Activated CD8-positive, alpha-beta T cell treated with anti-CD3 and anti-CD28 coated beads for 36 hours (primary cell): ENCODE measurements at places on chromosomes 7 and 10.

DNA sequence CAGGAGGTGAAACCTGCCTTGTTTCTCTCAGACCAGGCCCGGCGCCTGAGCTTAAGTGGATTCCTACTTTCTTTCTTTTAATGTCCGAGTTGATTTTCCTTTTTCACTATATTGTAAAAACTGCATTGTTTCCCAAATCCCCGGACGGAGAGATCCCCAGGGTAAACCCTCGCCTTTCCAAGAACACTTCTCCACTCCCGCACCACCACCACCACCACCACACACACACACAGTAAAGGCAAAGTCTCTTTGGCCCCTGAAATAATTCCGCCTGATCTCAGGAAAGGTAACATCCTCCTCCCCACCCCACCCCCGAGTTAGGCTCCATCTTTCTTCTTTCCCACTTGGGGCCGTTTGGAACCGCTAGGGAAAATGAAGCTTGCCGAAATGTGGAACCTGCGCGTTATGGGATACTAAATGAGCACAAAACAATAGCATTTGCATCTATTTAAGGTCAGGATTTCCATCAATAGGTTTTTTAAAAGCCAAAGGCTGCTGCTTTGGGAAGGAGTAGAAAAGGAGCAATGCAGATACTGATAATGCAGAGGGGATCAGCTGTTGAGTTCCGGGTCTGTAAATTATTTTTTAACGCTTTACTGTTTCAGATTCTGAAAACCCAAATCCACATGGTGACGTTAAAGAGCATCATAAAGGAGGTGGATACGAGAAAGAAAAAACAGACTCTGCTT, 2.5 kb downstream of the HPSE2 start:
- DNase-seq = no peak

DNA sequence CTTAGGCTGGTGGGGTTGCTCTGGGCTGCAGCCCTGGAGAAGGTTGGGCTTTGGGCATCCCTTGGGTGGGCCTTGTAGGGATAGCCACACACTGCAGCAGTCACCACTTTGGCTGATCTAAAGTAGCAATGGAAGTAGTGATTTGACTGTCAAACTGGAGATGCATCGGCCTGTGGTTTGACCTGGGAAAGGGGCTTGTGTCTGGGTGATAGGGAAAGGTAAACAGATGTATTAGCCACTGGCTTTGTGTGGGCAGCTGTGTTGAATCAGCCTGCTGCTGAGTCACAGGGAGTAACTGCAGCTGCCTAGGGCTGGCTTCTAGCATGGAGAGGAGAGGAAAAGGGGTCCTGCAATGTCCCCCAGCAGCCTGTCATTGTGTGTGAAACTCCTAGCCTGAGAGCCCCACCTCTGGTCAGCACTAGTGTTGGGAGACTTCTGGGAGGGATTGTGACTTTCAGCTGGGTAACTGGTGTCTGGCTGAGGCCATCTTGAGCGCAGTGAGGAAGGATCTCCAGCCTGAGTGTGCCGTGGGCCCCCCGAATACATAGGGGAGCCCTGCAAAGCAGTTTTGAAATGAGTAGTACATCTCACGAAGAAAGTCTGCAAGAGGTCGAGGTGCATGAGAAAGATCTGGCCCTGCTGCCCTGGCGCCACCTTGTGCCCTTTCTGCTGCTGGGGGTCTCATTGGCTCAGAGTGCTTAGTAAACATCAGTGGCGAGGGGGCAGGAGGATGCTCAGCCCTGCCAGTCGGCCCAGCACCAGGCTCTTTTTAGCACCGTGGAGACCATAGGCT, 117.3 kb downstream of the FANK1 start:
- DNase-seq = peak; percentile 5

- peak; percentile 39 for DNase-seq
Measured at GRCh38 chr7:33050535-33051318, 11.8 kb downstream of the NT5C3A start.

DNA sequence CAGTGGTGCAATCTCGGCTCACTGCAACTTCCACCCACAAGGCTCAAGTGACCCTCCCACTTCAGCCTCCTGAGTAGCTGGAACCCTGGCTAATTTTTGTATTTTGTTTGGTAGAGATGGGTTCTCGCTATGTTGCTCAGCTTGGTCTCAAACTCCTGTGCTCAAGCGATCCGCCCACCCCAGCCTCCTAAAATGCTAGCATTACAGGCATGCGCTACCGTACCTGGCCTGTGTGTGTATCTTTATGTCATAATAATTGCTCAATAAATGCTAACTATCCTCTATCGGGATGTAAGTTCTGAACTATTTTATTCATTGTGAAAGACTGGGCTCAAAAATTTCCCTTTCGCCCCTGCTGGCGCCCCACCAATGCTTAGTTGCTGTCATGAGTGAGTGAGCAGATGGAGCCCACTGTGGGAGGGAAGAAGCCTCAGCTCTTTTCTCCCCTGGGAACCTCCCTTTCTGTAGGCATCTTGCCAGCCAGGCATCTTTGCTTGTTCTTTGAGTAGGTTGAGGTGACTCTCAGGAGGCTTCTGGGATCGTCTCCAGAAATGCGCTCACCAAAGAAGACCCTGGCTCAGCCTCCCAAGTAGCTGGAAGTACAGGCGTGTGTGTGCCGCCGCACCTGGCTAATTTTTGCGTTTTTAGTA, 38.3 kb downstream of the CAMK1D start:
- DNase-seq = no peak

- no peak for DNase-seq
Measured at GRCh38 chr10:65891073-65891981, 1034.5 kb upstream of the LRRTM3 start.

DNA sequence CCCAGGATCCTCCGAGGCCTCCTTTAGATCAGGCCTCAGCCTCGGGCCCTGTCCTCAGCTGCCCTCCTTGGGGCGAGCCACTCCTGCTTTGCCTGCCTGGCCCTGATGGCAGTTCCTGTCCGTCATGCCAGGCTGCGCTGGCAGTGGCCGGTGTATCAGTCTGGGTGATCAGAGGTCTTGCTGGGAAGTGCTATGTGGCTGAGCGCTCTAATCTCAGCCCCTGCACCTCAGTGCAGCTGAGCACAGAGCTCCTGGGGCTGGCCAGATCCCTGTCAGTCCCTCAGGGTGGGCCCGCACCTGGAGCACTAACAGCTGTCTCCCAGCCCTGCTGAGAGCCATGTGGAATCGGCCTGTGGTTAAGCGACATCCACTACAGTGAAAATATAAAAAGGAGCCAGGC, 14.8 kb upstream of the CFAP46 start:
- DNase-seq = no peak
